ENCODE measurements at places on chromosomes 13 and 19. TPM values are rescaled to one million over a fixed set of nuclear protein-coding genes. Genes with fewer than 3 reads are reported as not detected.

- H3K36me3 ChIP-seq, result no peaks in the 10 kb centered on the region
- H3K27me3 ChIP-seq, result no peaks in the 10 kb centered on the region
- no peak for DNase-seq
- no peaks in the 10 kb centered on the region for H3K4me1 ChIP-seq
These were observed 50.9 kb upstream of the TEX29 start for GRCh38 chr13:111269508-111269907.

DNA sequence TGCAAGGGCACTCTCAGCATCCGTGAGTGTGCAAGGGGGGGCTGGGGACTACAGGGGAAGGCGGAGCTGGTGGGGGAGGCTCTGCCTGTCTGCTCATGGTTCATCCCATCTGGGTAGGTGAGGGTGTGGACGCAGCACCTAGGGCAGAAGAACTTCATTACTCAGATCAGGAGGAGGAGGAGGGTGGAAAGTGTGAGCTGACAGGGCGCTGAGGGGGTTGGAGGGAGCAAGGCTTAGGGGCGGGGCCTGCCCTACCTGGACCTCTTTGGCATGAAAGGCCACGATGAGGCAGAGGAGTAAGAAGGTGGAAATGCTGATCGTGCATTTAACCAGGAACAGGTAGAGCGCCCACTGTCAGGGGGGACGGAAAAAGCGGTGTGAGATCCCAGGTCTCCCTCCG, 4.5 kb downstream of the KCNN4 start:
- no peaks in the 10 kb centered on the region for H3K36me3 ChIP-seq
- no peaks in the 10 kb centered on the region for H3K4me1 ChIP-seq
- DNase-seq, result no peak
- H3K27ac ChIP-seq, result peak overlapping the region; percentile 12
- H3K27me3 ChIP-seq, result no peaks in the 10 kb centered on the region
- H3K4me3 ChIP-seq, result no peak overlapping the region

DNA sequence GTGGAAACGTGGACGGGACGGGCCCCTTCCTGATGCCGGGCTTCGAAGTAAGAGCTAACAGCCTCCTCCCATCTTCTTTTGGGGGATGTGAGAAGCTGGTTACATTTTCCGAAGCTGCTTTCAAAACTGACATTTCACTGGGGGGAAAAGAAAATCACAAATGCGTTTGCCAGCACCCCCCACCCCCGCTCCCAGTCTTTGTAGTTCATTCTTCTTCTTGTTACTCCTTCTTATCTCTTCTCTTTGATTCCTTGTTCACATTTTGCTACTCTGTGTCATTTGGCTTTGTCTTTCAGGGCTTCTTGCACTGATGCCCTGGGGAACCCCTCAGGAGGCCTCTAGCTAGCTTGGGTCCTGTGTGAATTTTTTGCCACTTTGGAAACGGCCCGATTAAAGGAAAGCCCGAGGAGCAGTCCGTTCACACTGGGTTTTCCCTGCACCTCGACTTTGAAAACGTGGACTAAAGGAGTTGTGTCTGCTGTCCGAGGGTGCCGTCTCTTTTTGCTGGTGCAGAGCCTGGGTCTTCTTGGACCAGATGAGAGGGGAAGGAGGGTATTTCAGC, 1.3 kb downstream of the CARM1 start:
- H3K27ac ChIP-seq, result peak overlapping the region; percentile 95
- H3K4me1 ChIP-seq, result no peaks in the 10 kb centered on the region
- H3K27me3 ChIP-seq, result no peaks in the 10 kb centered on the region

The GZMM gene
- not detected for total RNA-seq

DNA sequence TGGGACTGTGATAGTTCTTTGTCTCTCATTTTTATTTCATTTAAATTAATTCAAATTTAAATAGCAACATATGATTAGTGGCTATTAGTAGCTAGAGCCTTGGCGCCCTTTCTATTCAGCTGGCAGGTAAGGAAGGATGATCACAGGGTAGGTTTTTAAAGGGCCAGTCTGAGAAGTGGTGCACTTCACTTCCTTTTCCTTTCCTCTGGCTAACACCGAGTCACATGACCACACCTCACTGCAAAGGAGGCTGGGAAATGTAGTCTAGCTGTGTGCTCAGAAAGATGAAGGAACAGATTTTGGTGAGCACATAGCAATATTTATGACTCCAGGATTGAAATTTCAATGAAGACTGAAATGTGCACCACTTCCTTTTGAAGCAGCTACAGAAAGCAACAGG, 128.7 kb downstream of the TSHZ3 start:
- no peaks in the 10 kb centered on the region for H3K27me3 ChIP-seq
- no peak overlapping the region for H3K4me3 ChIP-seq
- no peaks in the 10 kb centered on the region for H3K4me1 ChIP-seq
- DNase-seq, result no peak

GRCh38 chr13:50124536-50125303, 109.5 kb downstream of the KCNRG start:
- no peaks in the 10 kb centered on the region for H3K4me1 ChIP-seq
- H3K4me3 ChIP-seq, result peak overlapping the region; percentile 90
- H3K36me3 ChIP-seq, result no peaks in the 10 kb centered on the region
- H3K27ac ChIP-seq, result peak overlapping the region; percentile 99
- peak; percentile 94 for DNase-seq

The SIGLEC11 gene
- total RNA-seq, result 0.66 TPM

- no peaks in the 10 kb centered on the region for H3K27me3 ChIP-seq
- no peak overlapping the region for H3K27ac ChIP-seq
- no peaks in the 10 kb centered on the region for H3K36me3 ChIP-seq
- DNase-seq, result no peak
- no peak overlapping the region for H3K4me3 ChIP-seq
These were observed 30.3 kb downstream of the TSHZ3 start for GRCh38 chr19:31318790-31319425.

- H3K4me3 ChIP-seq, result no peak overlapping the region
- H3K36me3 ChIP-seq, result no peaks in the 10 kb centered on the region
- no peaks in the 10 kb centered on the region for H3K27me3 ChIP-seq
- no peaks in the 10 kb centered on the region for H3K4me1 ChIP-seq
- DNase-seq, result no peak
These were observed 242.6 kb downstream of the DCT start for GRCh38 chr13:94236872-94237271.

DNA sequence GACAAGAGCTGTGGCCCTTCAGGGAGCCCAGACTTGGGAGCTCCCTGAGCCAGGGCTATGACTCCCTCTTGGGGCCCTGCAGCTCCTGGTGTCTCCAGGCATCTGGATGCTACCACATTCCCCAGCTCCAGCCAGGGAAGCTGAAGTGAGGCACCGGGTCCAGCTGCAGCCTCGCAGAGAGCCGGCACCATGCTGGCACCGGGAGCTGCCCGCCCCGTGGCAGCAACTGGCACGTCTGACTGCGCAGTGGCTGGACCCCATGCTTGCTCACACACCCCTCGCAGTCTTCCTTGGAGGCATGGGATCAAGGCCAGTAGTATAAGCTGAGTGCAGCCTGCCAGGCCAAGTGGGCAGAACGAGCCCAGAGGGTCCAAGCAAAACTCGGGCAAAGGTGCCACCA, 7.4 kb downstream of the IGFL4 start:
- peaks cover 7% of the 10 kb centered on the region for H3K4me1 ChIP-seq
- no peak for DNase-seq
- no peaks in the 10 kb centered on the region for H3K27me3 ChIP-seq
- no peak overlapping the region for H3K4me3 ChIP-seq
- H3K27ac ChIP-seq, result no peak overlapping the region

The SHANK1 gene
- total RNA-seq, result 0.59 TPM

DNA sequence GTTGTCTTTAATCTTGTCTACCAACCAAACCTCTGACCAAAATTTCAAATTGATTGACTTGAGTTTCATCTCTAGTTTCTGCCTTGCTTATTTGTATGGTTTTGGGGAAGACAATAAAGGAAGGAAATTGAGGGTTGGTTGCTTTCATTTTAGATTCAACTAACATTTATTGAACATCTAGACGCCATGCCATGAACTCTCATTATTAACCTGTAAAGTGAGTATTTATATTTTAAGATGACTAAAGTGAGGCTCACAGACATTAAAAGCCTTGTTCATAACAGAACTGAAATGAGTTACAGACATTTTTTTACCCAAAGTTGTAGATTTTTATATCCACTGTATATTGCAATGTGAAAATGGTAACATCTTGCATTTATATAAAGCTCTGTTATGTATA, 239.3 kb downstream of the LMO7 start:
- no peak overlapping the region for H3K27ac ChIP-seq
- H3K4me3 ChIP-seq, result no peak overlapping the region
- no peaks in the 10 kb centered on the region for H3K4me1 ChIP-seq
- H3K27me3 ChIP-seq, result no peaks in the 10 kb centered on the region

The DLEU7 gene
- 0.48 TPM for total RNA-seq

DNA sequence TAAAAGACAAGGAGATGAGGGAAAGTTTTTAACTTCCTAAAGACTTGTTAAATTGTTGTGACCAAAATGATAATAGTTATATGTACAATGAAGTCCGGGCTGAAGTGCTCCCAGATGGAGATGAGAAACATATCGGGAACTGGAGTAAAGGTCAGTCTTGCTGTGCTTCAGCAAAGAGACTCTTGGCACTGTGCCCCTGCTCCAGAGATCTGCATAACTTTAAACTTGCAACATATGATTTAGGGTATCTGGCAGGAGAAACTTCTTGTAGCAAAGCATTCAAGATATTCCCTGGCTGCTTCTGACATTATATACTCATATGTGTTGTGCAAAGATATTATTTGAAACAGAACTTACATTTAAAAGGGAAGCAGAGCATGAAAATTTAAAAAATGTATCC, 786.6 kb upstream of the SLITRK6 start:
- H3K4me3 ChIP-seq, result no peak overlapping the region
- no peaks in the 10 kb centered on the region for H3K4me1 ChIP-seq

DNA sequence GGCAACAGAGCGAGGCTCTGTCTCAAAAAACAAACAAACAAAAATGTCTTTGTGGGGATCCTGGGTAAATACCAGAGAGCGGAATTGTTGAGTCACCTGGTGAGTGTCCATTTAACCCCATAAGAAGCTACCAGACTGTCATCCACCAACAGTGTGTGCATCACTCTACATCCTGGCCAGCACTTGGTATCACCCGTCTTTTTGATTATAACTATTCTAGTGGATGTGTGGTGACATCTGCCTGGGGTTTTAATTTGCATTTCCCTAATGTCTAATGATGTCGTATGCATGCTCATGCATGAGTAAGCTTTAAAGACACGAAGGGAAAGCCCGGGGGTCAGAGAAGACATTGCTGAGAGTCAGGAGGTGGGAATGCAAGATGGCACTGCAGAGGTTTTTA, 126.7 kb upstream of the MRI1 start:
- H3K4me1 ChIP-seq, result no peaks in the 10 kb centered on the region
- H3K27ac ChIP-seq, result no peak overlapping the region
- H3K27me3 ChIP-seq, result no peaks in the 10 kb centered on the region

The KIR3DL2 gene
- not detected for total RNA-seq

DNA sequence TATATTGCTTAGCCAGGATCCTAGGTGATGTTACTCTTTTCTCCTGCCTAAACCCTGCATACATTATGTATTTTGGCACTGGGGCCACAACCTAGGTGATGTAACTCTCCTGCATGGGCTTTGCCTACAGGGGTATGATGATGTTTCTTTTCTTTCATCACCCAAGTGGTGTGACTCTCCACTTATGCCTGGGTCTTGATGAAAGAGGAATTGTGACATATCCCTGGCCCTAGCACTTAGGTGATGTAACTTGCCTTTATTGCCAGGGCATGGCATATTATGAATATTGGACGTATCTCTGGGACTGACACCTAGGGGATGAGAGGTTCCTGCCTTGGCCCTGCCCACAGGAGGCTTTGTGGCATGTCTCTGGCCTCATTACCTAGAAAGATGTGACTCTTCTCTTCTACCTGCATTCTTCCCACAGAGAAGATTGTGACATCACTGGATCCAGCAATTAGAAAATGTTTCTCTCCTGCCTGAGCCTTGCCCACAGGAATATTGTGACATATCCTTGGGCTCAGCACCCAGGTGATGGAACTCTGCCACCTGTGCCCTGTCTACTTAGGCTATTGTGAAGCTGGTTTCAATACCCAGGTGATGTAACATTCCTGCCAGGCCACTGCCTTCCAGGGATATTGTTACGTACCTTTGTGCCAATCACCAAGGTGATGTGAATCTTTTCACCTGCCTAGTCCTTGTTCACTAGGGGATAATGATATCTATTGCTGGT, 27.3 kb upstream of the ZNF254 start:
- H3K4me3 ChIP-seq, result no peak overlapping the region
- no peaks in the 10 kb centered on the region for H3K4me1 ChIP-seq
- no peaks in the 10 kb centered on the region for H3K36me3 ChIP-seq
- DNase-seq, result peak; percentile 83
- peak overlapping the region; percentile 78 for H3K27ac ChIP-seq

The CDC16 gene
- 53.1 TPM for total RNA-seq

The LENG1 gene
- 6.4 TPM for total RNA-seq

- no peaks in the 10 kb centered on the region for H3K27me3 ChIP-seq
- H3K4me3 ChIP-seq, result peak overlapping the region; percentile 82
- DNase-seq, result no peak
- H3K36me3 ChIP-seq, result no peaks in the 10 kb centered on the region
- no peaks in the 10 kb centered on the region for H3K4me1 ChIP-seq
These were observed 768 bp upstream of the SLC44A2 start for GRCh38 chr19:10624585-10624984.

- H3K27ac ChIP-seq, result no peak overlapping the region
- no peak for DNase-seq
- H3K27me3 ChIP-seq, result no peaks in the 10 kb centered on the region
- no peaks in the 10 kb centered on the region for H3K36me3 ChIP-seq
- no peak overlapping the region for H3K4me3 ChIP-seq
These were observed 96.4 kb downstream of the ZDHHC20 start for GRCh38 chr13:21362741-21363140.

The NPAS1 gene
- total RNA-seq, result not detected

GRCh38 chr13:44870456-44870929, 118.8 kb downstream of the NUFIP1 start:
- H3K4me3 ChIP-seq, result no peak overlapping the region
- H3K27me3 ChIP-seq, result no peaks in the 10 kb centered on the region
- H3K27ac ChIP-seq, result peak overlapping the region; percentile 28
- DNase-seq, result no peak
- no peaks in the 10 kb centered on the region for H3K36me3 ChIP-seq
- H3K4me1 ChIP-seq, result no peaks in the 10 kb centered on the region

DNA sequence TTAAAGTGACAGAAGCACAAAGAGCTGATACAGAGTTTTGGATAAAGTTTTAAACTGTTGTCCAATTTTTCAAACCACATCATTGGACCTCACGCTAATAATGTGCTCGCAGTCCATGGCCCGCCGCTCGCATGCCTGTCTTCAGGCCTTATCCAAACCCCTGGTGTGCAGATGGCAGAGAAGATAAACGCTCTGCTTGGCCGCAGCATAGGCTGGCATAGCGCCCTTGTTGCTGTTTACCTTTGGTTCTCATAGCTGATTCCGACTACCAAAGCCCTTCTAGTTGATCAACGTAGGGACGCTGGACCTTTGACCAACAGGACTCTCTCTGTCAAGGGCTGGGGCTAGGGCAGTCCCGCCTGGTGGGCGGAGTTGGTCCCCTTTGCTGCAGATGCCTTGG, 23.5 kb upstream of the QTRT1 start:
- H3K36me3 ChIP-seq, result peaks cover 41% of the 10 kb centered on the region
- no peak overlapping the region for H3K4me3 ChIP-seq
- no peaks in the 10 kb centered on the region for H3K27me3 ChIP-seq
- H3K27ac ChIP-seq, result no peak overlapping the region
- DNase-seq, result no peak

Measured in breast epithelium (tissue), 4 donors.